ENCODE measurements at places on chromosomes 7 and 10.

DNA sequence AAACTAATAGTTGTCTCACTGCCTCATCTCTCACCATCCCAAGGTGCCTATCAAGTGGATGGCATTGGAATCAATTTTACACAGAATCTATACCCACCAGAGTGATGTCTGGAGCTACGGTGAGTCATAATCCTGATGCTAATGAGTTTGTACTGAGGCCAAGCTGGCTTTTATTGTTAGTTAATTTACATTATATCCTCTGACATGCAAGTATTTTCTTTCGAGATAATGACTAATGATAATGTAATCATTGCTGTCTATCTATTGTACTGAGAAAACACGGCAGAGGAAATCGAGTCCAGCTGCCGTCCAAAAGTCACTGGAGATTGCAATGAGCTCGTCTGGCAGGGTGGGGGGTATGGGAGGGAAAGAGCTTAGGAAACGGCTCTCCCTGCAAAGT is 172.4 kb upstream of the LANCL2 start:
- no peak for DNase-seq

DNA sequence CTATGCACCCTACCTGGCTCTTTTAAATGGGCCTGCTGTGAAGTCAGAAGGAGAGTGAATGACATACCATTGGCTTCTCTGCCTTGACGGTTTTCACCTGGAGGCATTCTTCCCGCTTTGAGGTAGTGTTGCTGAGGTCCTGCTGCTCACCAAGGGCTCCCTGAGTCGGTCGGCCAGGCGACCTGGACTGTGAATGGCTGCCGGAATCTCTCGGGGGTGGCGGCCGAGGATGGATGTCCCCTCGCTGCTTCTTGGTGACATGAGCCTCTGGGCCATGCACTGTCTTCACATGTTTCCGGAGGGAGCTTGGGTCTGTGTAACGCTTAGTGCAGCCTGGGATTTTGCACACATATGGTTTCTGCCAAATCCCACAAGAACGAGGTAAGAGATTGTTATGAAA is 264.7 kb downstream of the GLI3 start:
- DNase-seq = no peak

DNA sequence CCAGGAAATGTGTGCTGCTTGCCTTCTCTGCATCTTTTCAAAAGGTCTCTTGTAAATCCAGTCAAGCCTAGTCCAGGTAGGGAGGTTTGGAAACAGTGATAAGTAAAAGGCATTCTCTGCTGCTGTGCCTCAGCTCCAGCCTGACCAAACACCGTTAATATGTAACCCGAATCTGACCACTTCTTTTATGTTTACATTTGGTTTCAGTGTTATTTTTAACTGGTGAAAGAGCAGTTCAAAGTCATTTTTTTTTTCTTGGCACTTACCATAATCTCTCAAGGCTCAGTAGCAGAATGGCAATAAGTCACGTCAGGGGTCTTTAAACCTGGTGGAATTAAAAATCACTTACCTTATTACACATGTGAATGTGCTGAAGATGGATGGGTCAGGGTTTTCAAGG is 216.8 kb downstream of the PTEN start:
- DNase-seq = no peak

DNA sequence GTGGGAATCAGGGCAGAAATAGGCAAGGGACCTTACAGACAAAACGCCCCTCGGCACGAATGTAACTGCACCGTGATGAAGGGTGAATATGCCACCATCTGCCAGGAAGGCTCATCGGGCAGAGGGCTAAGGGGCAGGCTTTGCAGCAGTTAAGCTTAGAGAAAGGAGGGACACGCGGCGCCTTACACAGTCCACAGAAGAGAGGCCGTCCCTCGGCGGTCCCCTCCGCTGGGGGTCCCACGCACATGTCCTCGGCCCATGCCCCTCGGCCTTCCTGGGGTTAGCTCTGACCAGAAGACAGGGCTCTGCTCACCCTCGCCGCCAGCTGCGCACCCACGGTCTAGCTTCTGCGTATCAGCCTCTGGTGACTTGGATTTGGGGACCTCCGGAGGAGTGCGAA is 141.1 kb downstream of the DYNC2I1 start:
- no peak for DNase-seq

DNA sequence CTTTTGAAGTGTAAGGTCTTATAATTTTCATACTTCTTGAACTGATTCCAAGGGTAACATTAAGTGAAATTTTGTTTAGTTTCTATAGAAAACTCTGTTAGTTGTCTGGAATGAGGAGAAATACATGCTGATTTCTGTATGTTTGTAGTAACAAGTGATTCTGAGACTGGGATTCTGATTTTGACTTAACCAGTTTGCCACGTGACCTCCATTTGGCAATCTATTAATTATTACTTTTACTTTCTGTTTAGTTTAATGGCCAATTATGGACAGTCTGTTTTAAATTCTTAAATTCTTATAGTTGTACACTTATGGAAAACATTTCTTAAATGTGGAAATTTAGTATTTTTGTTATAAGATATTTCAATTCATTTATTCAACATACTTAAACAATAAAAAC is 163.1 kb downstream of the ADK start:
- DNase-seq = no peak

- DNase-seq = no peak
These were observed 43.2 kb downstream of the HDAC9 start for GRCh38 chr7:18538554-18539250.

DNA sequence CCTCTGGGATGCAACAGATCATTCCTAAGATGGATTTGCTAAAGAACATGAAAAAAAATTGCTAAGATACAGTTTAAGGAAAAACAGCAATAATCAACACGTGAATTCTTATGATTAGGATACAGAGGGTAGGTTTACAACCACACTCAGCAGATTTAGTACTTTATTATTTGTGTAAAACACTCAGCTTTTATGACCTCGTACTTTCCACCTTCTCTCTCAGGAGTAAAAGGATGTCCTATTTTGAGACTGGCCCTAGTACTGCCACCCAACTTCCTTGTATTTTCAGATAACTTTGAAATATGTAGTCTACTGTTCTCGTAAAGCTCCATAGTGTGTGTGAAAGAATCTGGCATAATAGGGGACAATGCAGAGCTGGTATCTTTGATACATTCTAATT is 186.1 kb downstream of the ARL4A start:
- DNase-seq = no peak

DNA sequence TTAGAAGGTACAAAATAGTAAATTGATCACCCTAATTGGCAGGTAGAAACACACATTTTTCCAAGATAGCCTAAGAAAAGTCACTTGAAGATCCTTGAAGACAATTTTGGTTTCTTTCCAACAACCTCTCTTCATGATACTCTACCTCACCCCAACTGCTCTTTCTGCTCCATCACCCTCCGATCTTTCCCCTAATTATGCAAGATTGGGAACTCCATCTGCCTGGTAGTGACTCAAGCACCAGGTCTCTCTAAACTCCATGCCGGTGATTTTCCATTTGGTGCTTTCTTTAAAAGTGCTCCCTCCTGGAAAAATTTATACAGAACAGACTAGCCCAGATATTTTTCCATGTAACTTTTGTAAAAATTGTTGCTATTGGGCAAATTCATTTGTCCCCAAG is 1.1 kb upstream of the AKR1B1 start:
- DNase-seq = no peak

DNA sequence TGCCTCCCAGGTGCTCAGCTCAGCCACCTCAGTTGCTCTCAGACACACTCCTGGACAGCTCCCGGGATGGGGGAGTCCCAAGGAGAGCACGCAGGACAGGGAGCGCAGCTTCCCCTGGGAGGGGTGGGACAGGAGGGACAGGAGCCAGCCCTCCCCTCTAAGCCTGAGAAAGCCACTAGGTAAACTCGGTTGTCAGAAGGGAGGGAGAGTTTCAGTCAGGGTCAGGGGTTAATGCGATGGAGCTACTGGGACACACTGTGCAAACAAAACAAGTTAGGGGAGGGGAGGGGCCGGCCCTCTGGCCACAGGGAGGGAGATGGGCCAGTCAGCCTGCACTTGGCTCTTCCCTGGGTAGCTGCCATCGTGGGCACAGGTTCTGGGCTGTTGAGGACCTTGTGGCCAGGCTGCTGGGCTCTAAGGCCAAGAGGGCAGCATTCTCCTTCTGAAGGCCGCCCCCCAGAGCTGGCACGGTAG is 31.1 kb downstream of the KAZALD1 start:
- DNase-seq = no peak

DNA sequence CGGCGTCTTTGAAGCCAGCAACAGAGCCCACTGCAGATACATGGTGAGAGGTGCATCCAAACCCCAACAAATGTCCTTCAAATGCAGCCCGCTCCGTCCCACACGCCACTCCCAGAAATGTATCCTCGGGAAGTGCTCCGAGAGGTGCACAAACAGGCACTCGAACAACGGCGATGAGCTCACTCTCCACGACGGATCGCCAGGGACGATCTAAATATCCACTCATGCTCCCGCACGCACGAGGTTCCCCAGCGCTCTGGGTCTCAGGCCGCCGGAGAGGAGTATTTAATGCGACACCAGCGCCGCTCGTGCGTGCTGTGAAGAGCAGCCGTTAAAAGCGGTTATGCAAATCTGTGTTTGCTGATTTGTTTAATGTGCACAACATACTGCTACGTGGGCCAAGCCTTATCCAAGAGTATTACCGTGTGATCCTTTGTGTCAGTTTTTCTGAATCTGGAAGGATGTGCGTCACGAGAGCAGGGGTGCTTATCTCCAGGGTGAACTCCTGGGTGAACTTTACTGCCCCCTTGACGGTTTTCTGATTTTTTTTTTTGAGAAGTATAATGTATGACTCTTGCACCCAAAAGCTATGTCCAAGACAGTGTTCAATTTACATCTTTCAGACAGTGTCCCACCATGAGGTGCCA is 48.5 kb upstream of the PPP2R2D start:
- no peak for DNase-seq

- DNase-seq = no peak
These were observed 7.6 kb downstream of the SEMA4G start for GRCh38 chr10:100976906-100977305.

DNA sequence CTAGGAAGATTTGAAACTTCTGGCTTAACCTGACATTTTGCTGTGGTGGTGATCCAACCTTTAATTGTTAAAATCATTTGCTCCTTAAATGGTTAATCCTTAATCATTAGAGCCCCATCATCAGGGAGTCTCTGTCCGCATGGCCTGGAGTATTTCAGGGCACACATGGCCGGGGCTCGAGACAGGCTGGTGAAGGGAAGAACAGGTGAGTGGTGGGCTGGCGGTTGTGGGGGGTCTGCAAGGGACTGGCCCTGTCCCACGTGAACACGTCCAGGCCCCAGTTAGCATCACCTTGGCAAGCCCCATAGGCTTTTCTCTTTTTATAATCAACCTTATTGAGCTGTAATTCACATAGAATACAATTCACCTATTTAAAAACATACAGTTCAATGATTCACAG is 109.5 kb downstream of the DNAJB6 start:
- no peak for DNase-seq

GRCh38 chr7:42926204-42926603 is 5.8 kb downstream of the PSMA2 start:
- DNase-seq = no peak
